ENCODE measurements at places on chromosomes 2 and 18.

DNA sequence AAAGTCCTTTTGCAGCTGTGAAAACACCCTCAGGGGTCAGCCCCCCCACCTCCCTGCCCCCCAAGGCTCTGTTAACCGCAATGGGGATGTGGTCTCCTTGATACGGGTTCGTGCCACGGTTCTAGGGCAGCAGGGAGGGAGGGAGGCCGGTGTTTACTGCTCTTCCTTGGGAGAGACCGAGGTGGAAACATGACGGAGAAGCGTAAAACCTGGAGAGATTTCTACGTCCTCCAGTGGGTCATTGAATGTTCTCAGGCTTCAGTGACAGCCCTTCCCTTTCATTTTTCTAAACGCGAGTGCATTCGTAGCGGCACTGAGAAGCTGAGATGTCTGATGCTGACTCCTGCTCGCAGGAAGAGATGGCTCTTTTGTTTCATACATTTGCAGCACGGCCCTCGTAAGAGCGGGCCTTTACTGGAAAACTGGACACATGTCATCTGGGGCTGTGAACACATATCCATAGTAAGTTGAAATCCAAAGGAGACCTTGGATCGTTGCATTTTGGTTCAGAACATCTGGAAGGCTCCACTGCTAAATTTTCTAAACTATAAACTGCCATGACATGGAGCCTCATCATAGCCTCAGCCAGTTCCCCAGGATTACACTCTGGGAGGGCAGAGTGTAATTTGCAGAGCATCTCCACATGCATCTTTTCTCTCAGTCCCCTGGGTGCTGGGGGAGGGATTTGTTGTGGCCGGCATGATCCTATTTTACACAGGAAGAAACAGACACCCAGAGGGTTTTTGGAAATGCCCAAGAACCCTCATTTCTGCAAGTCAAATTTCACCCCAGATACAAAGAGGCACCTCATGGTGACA is 40.6 kb upstream of the HDAC4 start:
- no peak for DNase-seq

DNA sequence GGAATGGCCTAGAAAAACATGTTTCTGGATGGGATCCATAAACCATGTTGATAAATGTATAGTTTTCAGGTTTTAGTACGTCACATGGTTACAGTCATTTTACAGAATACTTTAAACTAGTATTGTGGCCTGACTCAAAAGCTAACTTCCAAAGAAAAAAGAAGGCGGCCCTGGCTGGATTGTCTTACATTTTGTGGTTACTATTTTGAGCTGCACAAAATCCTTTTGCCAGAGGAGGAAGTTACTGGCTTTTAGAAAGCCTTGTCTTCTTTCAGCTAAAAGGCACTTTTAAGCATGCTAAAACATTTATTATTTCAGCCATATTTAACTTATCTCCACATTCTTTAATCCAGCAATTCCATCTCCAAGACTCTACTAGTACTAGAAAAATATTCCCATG is 227.9 kb downstream of the CDH2 start:
- DNase-seq = no peak

- no peak for DNase-seq
These were observed 10.6 kb downstream of the PTPRM start for GRCh38 chr18:7577706-7578105.

DNA sequence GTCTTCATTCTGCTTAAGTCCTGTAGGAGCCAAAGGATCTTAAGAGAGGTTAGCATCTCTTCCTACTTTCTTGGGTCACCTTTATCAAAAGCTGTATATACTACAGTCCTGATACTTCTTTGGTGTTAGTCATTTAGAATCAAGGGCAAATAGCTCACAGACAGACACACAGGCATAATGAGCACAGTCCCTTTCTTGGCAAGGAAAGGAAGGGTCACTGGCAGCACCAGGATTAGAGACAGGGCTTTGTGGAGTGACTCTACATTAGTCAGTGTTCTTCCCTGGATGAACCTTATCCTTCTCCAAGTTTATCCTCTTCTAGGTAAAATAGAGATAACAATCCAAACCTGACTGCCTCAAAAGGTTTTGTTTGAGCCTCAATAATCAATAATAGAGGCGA is 40.0 kb upstream of the NCKAP5 start:
- DNase-seq = no peak

DNA sequence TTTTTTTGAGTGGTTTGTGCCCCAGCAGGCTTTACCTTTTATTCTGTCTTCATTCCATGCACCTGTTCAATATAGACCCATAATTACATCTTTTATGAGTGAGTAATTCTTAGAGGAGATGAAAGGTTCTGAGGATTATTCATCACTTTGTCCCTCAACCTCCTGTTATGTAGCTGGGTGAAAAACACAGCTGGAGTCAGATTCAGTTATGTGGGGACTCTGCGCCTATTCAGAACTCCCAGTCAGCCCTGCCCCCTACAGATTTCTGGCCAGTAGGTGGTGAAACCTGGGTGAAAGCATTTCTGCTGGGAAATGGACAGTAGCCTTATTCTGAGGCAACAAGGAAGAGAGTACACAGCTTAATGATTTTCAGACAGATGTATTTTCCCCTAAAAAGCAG is 107.8 kb downstream of the MGAT5 start:
- no peak for DNase-seq

- DNase-seq = no peak
These were observed 3.2 kb upstream of the CXCR1 start for GRCh38 chr2:218169757-218170546.

- no peak for DNase-seq
These were observed 141.4 kb upstream of the SERTAD2 start for GRCh38 chr2:64795024-64795592.

DNA sequence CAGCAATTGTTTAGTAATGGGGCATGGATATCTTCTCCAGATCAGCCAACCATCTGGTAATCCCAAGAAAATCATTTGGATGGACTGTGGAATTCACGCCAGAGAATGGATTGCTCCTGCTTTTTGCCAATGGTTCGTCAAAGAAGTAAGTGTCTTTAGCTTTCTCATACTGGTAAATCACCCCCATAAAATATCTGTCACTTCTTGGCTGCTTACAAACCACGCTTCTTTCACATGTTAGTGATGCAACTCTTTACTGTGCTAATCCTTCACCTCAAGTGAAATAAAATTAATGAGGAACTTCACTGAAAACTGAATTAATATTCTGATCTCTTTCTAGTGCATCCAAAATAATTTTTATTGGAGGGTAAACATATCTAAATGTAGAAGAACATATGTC is 18.9 kb downstream of the CPO start:
- no peak for DNase-seq

DNA sequence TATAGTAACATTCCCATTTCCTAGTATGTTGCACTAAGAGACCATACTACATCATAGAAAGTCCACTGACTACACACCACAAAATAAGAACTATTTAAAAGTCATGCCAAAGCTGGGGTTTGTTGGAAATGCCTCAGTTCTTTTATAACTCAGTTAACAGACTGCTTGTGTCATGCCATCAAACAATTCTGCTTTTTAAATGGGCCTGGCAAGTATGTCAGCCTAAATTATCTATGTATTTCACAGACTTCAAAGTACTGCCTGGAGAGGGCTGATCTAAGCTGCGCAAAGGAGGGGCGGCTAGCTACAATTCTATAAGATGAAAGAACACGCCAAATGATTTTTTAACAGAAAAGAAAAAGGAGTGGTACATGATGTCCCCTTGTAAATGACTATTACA is 49.6 kb downstream of the FARSB start:
- no peak for DNase-seq

- peak; percentile 80 for DNase-seq
These were observed at the start of gene INPP5D for GRCh38 chr2:233059797-233060500. TSS of gene INPP5D (plus strand) at chr2:233060342. CDS start at chr2:233060479, 137 bp downstream.

DNA sequence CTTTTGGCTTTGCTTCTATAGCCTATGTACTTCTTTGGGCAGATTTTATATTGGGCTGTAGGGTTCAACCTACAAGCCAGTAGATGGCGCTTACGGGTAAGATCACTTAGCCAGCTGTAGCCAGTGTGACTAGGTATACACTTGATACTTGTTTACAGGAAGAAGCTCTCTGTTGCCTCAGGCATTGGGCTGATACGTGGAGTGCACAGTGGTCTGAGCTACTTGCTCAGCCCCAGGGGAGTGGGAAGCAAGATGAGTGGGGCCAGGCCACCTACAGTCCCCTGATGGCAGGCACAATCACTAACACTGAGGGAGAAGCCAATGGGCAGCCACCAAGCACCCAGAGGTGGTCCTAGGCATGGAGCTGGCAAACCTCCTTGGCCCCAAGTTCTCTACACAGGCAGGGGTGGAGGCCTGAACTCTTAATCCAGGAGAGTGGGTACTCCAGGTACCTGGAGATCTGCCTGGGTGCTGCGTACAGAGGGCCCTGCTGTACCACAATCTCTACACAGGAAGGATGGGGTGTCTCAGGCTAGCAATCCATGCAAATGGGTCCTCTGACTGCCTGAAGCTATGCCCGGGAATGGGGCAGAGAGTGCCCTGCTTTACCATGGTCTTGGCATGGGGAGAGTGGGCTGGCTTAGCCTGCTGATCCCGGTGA is 122.2 kb downstream of the NCOA1 start:
- DNase-seq = peak; percentile 58

- no peak for DNase-seq
These were observed 26.1 kb upstream of the HNMT start for GRCh38 chr2:137938204-137938603.

DNA sequence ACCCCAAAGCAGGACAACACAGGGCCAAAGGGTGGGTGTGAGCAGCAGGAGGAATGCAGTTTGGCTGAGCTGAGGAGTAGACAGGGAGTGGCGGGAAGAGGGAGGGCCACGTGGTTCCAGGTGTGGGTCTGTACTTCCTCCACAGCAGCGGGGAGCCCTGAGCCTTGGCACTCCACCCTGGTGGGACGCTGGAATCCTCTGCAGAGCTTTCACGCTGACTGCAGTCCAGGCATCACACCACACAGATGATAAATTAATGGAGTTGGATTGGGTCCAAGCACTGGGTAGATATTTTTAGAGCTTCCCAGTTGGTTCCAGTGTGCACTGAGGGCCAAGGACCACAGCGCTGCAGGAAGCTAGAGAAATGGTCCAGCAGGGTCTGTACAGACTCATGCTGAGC is 67.0 kb upstream of the TMEM200C start:
- no peak for DNase-seq

GRCh38 chr2:139613264-139613663 is 833.1 kb upstream of the NXPH2 start:
- DNase-seq = no peak

DNA sequence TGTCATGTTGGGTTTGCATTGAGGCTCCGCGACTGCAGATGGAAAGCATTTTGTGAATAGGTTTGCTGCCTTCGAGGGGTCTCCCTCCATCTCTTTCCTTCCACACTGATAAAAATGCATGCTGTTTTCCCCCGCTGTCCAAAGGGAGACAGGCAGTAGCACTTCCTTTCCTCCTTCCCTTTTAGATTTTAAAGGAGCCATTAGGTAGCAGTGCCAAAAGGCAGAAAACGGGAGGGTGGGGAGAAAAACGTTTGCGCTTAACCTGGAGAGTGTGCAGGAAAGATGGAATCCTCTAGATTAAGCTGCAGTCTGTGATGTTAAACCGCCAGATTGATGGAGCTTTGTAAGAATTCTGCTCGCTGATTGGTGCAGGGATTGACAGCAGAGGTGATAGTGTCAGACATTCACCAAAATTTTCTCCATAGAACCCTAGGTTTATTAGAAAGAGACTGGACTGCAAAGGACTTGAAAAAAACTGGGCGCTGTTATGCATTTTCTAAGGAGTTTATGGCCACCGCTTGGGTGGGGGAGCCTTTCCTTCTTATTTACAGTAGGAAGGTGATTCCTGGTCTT is 688 bp downstream of the MAPRE2 start:
- DNase-seq = peak; percentile 15

GRCh38 chr18:49340446-49340845 is 120.0 kb downstream of the DYM start:
- DNase-seq = no peak

- DNase-seq = no peak
These were observed 49.5 kb downstream of the TFCP2L1 start for GRCh38 chr2:121235542-121235941.

DNA sequence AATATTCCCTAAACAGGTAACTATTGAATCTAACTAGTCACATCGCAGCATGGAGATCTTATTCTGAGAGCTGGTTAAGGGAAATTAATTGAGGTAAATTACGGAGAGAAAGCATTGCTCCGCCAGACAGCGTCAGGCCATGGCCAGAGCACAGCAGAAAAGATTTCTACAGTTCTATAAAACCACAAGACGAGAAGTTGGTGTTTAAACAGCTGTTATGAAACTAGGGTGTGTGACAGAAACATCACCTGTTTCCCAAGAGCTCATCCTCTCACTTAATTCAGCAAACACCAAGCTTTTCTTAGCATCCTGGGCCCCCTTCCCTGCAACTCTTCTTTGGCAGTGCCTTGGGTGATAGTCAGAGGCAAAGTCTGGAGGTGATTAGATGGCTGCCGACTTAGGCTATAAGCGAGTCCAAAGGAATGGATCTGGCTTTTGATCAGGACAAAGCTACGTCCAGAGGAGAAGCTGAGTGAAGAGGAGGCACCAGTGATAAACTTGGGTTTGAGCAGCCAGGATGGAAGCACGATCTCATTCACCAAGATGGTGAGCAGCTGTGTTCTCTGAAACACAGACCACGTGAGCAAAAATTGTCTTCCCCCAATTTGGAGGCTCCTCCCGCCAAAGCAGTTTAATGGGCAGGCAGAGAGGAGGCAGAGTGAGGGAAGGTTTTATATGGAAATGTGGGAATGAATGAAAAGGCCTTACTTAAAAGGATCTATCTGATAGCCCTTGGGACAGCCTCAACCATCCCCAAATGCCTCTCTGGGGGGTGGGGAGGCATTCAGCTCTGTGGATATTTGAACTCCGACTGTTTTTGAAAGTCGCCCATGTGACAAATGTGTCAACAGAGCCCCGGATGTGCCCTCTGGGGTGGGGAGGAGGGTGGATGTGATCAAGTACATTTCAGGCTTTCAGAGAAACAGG is 57.8 kb downstream of the PKDCC start:
- DNase-seq = peak; percentile 54

- DNase-seq = no peak
These were observed 46.7 kb downstream of the ARHGAP28 start for GRCh38 chr18:6776188-6776587.

- DNase-seq = no peak
These were observed 76.6 kb downstream of the KIAA1328 start for GRCh38 chr18:36905571-36905970.

DNA sequence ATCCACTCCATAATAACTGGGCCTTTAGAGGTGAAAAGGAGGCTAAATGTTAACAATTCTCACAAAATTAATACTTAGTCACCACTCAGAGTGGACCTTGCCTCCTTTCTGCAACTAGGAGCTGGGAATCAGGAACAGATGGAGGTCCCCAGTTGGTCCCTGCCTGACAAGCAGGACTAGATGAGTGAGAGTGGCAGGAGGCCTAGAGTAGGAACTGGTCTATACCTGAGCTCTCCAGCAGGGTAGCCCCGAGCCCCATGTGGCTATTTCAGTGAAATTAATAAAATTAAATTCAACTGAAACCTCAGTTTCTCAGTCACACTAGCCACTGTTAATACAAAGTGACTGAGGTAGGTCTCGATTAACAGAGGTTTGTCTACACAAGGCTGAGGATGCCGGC is 150.5 kb downstream of the MYO5B start:
- DNase-seq = no peak

- no peak for DNase-seq
These were observed 421 bp upstream of the CNTNAP5 start for GRCh38 chr2:124024561-124025170.

- DNase-seq = no peak
These were observed 2.3 kb upstream of the NBAS start for GRCh38 chr2:15563227-15564100.

All from germinal center (tissue), 1 donor.